ENCODE measurements at places on chromosomes 6 and 20. TPM values are rescaled to one million over a fixed set of nuclear protein-coding genes. Genes with fewer than 3 reads are reported as not detected.
A peak's percentile ranks its signal among the peaks of the same experiment; 100 is the strongest.

- no peak for DNase-seq
Measured at GRCh38 chr20:20759132-20759531, 46.7 kb upstream of the RALGAPA2 start.

- no peak for DNase-seq
Measured at GRCh38 chr20:56797023-56797422, 167.9 kb downstream of the TFAP2C start.

- no peak for DNase-seq
Measured at GRCh38 chr6:7900621-7901020, 10.0 kb downstream of the TXNDC5 start.

DNA sequence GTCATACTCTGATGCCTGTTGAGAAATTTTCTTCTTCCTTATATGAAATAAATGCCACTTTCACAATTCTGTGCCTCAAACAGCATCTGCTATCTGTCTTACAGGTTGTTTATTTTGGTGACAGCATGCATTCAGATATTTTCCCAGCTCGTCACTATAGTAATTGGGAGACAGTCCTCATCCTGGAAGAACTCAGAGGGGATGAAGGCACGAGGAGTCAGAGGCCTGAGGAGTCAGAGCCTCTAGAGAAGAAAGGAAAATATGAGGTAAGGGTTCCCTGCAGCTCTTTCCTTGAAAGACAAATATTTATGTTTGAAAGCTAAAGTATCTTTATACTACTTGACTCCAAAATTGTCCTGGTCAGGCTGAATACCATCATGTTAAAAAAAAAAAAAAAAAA, 15.8 kb downstream of the TSPYL4 start:
- DNase-seq, result no peak

GRCh38 chr20:37315452-37316110, 26.1 kb downstream of the MANBAL start:
- DNase-seq, result no peak

DNA sequence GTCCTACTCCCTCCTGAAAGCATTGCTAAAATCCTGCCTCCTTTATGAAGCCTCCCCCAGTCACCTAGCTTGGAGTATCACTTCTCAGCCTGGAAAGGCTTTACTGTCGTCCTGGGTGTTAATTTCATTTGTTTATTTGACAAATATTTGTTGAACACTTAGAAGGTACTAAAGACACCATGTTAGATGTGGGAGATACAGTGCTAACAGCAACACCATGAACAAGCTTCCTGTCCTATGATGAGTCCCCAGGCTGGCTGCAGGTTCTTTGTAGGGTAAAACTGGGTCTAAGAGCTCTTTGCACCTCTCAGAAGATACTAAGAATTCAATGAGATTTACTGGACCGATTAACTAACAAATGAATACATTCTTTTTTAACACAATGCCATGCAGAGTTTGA, 109.2 kb upstream of the TMEM170B start:
- DNase-seq, result no peak

Gene BTN1A1
- polyA plus RNA-seq, result 0.19 TPM

Gene DLK2
- 2.3 TPM for polyA plus RNA-seq

Gene SLC35B3
- polyA plus RNA-seq, result 33.1 TPM

GRCh38 chr20:64258071-64258823, 2.7 kb downstream of the PCMTD2 start:
- no peak for DNase-seq

GRCh38 chr6:7920425-7920824, 9.8 kb upstream of the TXNDC5 start:
- no peak for DNase-seq

Gene ESR1
- polyA plus RNA-seq, result 1.4 TPM

GRCh38 chr20:14493408-14493807, 156.0 kb upstream of the FLRT3 start:
- no peak for DNase-seq

GRCh38 chr6:127880429-127880828, 20.4 kb downstream of the THEMIS start:
- DNase-seq, result no peak

- no peak for DNase-seq
Measured at GRCh38 chr20:36728986-36729385, 16.9 kb downstream of the NDRG3 start.

GRCh38 chr6:1390133-1390945, 963 bp downstream of the FOXF2 start:
- DNase-seq, result no peak

DNA sequence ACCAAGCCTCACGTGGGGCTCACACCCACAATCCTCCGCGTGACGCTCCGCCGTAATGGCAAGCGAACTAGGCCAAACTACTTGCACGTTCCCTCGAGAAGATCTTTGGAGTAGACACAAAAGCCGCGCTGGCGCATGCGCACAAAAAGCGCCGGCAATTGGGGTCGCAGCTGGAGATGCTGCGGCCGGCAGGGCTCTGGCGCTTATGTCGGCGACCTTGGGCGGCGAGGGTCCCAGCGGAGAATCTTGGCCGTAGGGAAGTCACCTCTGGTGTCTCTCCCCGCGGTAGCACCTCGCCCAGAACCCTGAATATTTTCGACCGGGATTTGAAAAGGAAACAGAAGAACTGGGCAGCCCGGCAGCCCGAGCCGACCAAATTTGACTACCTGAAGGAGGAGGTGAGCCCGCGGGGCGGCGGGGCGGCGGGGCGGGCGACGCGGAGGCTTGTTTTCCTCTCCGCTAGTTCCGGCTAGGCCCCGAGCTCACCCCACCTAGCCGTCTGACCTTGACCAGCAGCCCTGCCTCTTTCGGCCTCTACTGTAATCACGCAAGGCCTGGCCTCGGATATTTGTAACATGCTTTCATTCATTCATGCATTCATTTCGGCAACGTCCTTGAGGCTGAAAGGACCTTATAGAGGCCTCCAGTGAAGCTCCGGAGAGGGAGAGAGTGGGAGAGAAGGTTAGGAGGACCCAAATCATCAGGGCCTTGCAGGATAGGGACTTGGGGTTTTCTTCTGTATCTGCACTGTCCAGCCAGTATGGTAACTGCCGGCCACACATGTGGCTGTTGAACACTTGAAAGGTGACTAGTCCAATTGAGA, at the start of the genes ESF1 and NDUFAF5:
Gene ESF1, minus strand, starts transcription at position 27 of the 823 bp plus-strand sequence. CDS start 1,779 bp downstream, outside the sequence.
Gene NDUFAF5, plus strand, starts transcription at position 136 of the 823 bp plus-strand sequence. Its CDS starts 41 bp downstream, at position 177.
- peak; percentile 95 for DNase-seq

DNA sequence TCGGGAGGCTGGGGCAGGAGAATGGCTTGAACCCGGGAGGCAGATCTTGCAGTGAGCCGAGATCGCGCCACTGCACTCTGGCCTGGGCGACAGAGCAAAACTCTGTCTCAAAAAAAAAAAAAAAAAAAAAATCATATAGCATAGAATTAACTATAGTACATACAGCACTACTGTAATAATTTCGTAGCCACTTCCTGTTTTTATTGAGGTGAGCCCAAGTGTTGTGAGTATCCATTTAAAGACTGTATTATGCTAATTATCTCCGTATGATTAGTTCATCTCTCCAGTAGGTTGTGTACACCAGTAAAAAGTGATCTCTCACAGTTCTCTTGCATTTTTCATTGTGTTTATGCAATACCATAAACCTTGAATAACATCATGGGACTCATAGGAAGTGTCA, 70.6 kb downstream of the IYD start:
- DNase-seq, result no peak

Gene NOTCH4
- 40.9 TPM for polyA plus RNA-seq

GRCh38 chr6:56009636-56010035, 134.2 kb upstream of the BMP5 start:
- DNase-seq, result no peak

Gene SLC35F1
- polyA plus RNA-seq, result 4.0 TPM

Gene RPRD1B
- 48.6 TPM for polyA plus RNA-seq

- DNase-seq, result no peak
Measured at GRCh38 chr20:33689973-33690372, 3.8 kb upstream of the E2F1 start.

DNA sequence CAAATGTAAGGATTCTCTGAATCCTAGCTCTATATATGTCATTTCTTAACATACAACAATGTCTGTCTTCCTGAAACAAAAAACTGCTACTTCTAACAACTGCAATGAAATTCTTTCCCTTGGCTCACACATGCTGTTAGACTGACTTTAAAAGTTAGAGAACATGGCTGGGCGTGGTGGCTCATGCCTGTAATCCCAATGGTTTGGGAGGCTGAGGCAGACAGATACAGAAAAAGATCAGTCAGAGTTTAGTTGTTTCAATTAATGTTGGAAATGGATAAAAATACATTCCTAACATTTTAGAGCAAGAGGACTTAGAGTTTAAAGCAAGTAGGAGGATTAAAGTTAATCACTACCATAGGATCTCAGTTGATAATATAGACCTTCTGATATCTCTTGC, 28.7 kb upstream of the KIAA1586 start:
- DNase-seq, result no peak

Gene CDKN1A
- polyA plus RNA-seq, result 5.7 TPM

Gene SLC13A3
- polyA plus RNA-seq, result 10.4 TPM

Gene FKBP1C
- polyA plus RNA-seq, result 3.1 TPM

- no peak for DNase-seq
Measured at GRCh38 chr6:136792095-136792409, 225 bp downstream of the MAP3K5 start.

GRCh38 chr6:98944168-98944567, 3.6 kb downstream of the FBXL4 start:
- no peak for DNase-seq

Gene KCNK15
- not detected for polyA plus RNA-seq

DNA sequence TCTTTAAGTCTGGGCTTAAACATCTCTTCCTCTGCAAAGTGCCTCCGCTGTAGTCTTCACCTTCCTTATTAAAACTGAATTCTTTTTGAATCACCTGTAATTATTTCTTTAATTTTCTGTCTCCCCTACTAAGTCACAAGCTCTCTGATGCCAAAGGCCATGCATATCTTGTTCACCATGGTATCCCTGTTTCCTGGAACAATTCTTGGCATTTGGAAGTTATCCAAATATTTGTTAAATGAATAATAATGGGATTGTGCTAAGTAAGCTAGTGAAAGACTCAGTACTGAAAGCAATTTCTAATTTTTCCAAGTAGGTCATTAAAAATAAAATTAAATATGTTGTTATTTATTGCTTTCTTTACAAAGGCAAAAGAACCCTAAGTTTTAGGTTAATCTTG, 12.2 kb downstream of the SNAP91 start:
- DNase-seq, result no peak

DNA sequence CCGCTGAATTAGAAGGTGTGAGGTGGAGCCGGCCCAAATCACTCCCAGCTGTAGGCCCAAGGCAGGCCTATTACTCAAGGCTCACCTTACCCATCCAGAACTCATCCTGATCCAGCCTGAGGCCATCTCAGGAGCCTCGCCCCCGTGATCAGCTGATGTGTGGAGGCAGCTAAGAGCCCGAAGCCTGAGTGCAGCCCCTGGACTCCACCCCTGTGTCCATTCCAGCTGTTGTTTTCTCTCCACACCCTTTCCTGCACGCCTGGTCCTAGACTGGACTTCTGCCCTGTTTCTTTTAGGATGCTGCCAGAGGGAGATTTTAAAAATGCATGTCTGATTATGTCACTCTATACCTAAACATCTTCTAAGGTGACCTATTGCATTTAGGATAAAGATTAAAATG, 124.7 kb upstream of the SUPT3H start:
- no peak for DNase-seq

GRCh38 chr6:122063076-122063475, 336.4 kb upstream of the HSF2 start:
- DNase-seq, result no peak

DNA sequence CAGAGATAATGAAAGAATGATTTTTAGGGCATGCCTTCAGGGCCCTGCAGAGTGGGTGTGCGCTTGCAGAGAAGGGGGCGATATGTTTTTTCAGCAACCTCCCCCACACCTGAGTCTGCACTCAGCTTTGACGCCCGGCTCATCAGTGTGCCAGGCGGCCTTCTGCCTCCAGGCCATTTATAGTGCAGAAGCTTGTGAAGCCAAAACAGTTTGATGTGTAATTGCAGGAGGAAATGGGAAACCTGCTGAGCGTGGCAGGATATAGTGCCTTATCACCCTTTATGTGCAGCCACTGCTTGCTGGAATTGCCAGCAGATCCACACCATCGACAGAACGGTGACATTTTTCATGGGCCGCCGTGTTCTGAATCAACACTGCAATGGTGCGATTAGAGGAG, 178.2 kb downstream of the CDH4 start:
- DNase-seq, result no peak

DNA sequence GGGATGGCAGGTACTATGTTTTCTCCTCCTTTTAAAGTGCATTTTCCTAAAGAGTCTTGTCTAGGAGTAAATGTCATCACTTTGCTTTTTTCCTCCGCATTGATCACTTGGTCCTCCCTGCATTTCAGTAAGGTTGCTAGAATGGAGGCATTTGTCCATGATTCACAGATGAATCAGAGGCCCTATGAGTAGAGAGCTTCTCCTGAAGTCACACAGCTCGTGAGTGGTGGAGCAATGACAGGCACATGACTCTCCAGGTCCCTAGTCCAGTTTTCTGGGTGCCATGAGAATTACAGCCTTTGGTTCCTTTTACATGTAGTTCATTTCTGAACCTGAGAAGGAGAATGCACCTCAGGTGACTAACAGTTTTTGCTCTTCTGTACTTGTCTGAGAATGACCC, 50.5 kb downstream of the HLA-A start:
- no peak for DNase-seq

DNA sequence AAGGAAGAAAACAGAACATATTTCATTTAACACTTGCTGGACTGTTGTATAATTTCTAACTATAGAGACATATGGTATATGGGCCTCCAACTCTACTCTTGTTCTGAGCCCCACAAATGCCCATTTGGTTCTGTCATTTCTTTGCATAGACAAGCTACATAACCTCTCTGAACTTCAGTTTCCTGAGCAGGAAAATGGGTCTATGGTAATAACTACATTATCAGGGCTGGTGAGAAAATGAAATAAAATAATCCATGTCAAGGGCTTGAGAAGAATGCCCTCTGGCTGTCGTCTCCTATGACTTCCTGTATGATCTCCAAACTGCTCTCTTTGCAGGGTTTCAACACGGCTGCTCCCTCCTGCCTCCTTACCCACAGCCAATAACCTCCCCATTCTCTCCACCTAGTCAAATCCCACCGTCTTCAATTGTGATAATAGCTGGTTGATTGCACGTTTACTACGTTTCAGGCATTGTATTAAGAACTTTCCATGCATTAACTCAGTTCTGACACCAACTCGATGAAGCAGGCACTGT, 12.0 kb downstream of the ZCCHC3 start:
- no peak for DNase-seq

Gene MDFI
- 139 TPM for polyA plus RNA-seq

Gene DSN1
- polyA plus RNA-seq, result 23.3 TPM

GRCh38 chr20:36479938-36480337, 61.4 kb upstream of the MYL9 start:
- DNase-seq, result no peak

- DNase-seq, result no peak
Measured at GRCh38 chr6:17178754-17179529, 77.1 kb downstream of the STMND1 start.

- no peak for DNase-seq
Measured at GRCh38 chr6:108650781-108651180, 90.1 kb downstream of the FOXO3 start.

DNA sequence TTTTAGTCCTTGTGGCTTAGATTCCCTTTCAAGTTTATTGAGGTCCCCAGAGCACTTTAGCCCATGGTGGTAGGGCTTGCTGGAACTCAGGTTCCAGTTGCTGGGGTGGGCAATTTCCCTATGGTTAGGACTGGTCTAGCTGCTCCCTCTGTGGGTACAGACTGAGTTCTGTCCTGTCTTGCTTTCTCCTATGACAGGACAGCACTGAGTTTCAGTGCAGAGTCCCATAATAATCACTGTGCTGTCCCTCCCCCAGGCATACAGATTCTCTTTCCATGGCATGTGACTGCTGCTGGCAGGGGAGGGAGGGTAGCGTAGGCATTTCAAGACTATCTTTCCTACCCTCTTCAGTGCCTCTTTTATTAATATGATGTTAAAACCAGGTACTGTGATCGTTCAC, 17.1 kb upstream of the ERVFRD-1 start:
- DNase-seq, result no peak

Gene NMBR
- 0.36 TPM for polyA plus RNA-seq

All from left lung (tissue), 14 donors.